ENCODE measurements at places on chromosomes 6 and 20. TPM values are rescaled to one million over a fixed set of nuclear protein-coding genes. Genes with fewer than 3 reads are reported as not detected.

GRCh38 chr6:2127484-2127911 lies 117.9 kb downstream of the GMDS start:
- peak; percentile 90 for DNase-seq

- no peak for DNase-seq
Measured at GRCh38 chr6:84625506-84625905, 138.9 kb downstream of the TBX18 start.

- peak; percentile 81 for DNase-seq
Measured at GRCh38 chr6:16338577-16339264, 100.3 kb downstream of the GMPR start.

Gene MMP24
- 0.85 TPM for total RNA-seq

Gene LST1
- total RNA-seq: 9.4 TPM

Gene ILRUN
- total RNA-seq: 104 TPM

Gene HEY2
- total RNA-seq: 2.1 TPM

DNA sequence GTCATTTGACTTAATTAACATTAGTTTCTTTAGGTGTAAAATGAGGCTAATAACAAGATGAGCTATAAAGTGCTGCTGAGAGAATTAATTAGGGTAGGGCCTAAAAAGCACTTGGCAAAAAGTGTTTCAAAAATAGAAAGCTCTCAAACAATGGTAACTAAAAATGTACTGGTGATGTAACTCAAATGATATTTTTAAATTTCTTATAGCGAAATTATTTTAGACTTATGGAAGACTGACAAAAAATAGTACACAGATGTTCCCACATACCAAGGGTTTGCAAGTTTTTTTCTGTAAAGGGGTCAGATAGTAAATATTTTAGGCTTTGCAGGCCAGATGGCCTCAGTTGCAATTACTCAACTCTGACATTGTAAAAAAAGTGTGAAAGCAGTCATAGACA lies 190.7 kb upstream of the UFL1 start:
- DNase-seq: no peak

GRCh38 chr6:28542440-28543296 lies 17.0 kb downstream of the GPX5 start:
- peak; percentile 52 for DNase-seq

- no peak for DNase-seq
Measured at GRCh38 chr20:23099791-23100719, 13.9 kb upstream of the CD93 start.

DNA sequence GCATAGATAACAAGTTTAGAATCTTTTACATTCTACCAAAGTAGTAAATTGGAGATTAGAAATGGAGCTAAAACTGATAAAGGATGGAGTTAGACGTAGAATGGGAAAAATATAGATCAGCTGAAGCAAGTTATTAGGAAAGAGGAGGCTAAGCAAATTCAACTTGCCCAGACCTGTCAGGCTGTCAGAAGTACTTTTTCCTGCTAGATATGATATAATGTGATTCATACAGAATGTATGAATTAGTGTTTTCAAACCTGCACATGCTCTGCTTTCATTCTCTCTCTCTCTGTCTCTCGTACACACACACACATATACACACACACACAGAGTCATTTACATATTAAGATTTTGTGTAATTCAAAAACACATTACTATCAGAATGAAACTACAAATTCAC lies 133.2 kb upstream of the HDGFL1 start:
- no peak for DNase-seq

GRCh38 chr6:87879132-87879861 lies 168.3 kb upstream of the SPACA1 start:
- DNase-seq: no peak

DNA sequence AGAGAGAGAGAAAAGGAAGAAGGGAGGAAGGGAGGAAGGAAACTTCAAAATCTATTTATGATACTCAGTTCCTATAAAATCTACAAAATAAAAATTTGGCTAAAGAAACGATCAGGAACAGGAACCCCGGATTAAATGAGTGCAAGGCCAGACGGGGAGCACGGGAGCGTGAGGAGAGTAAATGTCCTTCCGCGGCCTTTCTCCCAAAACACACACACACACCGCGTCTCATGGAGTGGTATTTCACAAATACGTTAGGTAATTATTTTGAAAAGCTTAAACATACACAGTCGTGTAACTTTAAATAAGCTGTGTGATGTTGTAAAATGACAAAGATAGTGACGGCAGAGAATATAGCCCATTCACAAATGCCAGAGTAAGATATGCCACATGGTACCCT lies 125.7 kb upstream of the AFDN start:
- no peak for DNase-seq

DNA sequence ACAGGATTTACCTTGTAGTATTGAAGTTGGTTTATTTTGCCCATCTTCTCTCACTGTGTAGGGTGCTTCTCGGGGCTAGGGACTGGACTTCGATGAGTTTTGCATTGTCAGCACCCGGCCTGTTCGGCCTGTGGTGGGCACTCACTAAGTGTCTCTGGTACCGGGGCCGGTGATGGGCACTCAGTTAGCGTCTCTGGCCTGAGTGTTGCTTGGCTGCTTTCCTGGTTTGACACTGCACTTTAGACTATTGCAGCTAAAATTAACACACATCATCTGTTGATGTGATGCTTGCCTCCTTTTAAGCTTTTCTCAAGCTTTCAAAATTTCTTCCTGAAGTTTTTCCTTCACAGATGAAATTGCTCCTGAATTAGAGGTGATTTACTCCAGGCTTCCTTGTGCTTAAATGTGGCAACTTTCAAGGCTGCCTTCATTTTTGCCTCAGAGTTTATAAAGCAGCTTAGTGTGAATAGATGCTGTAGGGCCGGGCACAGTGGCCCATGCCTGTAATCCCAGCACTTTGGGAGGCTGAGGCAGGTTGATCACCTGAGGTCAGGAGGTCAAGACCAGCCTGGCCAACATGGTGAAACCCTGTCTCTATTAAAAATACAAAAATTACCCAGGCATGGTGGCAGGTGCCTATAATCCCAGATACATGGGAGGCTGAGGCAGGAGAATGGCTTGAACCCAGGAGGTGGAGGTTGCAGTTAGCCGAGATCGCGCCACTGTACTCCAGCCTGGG lies 41.7 kb upstream of the TULP4 start:
- peak; percentile 40 for DNase-seq

GRCh38 chr6:85408039-85408438 lies 41.8 kb upstream of the NT5E start:
- DNase-seq: no peak

DNA sequence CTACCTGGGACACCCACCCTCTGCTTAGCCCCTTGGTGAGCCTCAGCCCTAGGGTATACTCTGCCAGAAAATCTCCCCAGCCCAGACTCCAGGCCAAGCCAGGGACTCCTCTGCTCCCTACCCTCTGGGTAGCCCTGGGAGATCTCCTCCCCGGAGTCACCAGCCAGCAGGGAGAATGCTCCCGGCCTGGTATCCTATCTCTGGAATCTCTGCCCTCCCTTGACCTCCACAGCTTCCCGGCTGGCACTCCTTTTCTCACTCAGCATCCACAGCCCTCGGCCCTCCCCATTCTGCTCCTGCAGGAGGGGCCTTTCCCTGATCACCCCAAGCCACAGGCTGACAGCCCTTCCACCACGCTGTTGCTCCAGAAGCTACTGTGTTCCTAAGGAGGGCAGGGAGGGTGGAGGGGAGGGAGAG lies 22.6 kb downstream of the NOL4L start:
- DNase-seq: no peak

DNA sequence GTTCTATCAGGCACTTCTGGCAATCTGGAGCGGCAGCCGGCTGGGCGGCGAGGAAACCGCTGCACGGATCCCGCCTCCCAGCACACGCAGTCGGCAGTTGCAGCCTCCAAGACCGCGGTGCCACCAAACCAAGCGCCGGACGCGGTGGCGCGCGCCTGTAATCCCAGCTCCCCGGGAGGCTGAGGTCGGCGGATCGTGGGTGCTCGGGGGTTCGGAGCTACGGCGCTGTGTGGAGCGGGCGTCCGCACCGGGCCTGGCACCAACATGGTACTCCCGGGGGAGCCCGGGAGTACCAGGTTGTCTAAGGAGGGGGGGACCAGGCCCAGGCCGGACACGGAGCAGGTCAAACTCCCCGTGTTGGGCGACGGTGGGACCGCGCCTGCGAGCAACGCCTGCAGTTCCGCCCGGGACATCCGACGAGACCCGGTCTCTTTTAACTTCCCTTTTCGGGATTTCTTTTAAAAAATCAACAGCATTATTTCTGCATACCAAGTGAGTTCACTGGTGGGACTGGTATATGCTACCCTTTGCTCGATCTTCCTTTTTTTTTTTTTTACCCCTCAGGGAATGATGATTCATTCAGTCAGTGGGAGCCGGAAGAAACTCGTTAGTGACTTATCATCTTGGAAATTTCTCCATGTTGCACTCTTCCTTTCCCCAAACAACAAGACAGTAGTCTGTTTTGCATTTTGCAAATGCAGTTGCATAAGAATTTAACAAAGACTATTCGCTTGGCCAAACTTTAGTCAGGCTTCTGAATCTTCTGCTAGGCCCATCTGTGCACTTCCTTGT lies 27.6 kb downstream of the ZNF311 start:
- peak; percentile 39 for DNase-seq

- DNase-seq: no peak
Measured at GRCh38 chr6:149990661-149991471, 27.1 kb downstream of the ULBP1 start.

GRCh38 chr20:20839771-20840170 lies 127.3 kb upstream of the RALGAPA2 start:
- no peak for DNase-seq

- DNase-seq: no peak
Measured at GRCh38 chr6:122709922-122710512, 69.5 kb upstream of the FABP7 start.

DNA sequence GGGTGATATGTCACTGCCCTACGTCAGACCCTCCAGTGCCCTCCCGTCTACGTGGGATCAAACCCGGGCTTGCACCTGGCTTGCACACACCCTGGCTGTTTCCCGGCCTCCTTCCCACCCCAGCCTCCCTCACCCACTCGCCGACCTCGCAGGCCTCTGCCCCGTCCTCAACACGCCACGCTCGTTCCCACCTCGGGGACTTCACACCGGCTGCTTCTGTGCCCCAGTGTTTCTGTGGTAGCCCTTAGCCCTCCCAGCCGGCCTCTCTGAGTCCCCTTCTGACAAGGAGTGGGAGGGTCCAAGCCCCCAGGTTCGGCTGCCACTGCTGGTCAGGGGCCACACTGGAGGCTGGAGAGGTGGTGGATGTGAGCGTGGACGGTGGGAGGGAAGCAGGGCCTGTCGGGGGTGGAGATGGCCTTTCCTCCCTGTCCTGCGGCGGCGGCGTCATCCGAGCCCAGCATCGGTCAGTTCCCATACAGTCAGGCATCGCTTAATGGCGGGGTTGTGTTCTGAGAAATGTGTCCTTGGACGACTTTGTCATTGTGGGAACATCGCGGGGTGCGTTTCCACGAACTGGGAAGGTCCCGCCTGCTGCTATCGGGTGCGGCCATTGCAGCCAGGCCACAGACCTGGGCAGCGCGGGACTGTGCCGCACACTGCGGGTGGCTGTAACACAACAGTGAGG lies 11.4 kb upstream of the KIF25 start:
- DNase-seq: no peak

Gene CD93
- total RNA-seq: 46.3 TPM

- DNase-seq: no peak
Measured at GRCh38 chr20:38353316-38353715, 7.0 kb downstream of the LBP start.

DNA sequence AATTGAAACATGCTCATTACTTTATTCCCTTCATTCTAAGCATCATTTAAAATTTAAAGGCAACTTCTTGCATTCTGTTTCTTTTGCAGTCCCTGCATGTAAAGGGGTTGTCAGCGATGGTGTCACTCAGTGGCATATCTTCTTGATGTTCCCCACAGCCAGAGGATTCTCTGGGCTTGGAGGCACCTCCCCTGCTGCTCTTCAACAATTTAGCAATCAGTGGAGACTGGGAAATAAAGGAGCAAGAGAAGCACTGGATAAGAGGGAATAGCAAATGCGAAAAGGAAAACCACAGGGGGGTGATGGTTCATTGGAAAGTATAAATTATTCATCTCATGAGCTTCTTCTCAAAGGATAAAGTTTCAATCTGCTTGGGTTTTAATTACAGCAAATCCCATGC lies 30.7 kb upstream of the MC3R start:
- DNase-seq: no peak

Gene TSBP1
- not detected for total RNA-seq

DNA sequence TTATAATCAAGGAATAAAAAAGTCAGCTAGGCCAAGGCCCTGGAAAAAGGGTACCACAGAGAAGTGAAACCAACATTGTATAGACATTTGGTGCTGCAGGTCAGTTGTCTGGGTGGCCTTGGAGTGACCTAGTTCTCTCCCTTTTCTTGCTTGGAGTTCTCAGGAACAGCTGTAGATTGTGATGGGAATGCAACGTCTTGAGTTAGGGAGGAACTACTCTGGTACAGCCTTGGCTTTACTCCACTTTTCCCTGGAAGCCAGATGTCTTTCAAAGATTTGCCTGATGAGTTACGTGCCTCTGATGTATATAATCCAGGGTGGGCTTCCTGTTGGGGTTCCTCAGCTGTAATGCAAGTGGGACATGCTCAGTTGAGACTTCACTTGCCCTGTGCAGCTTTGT lies 694.7 kb downstream of the HTR1B start:
- DNase-seq: no peak

- DNase-seq: no peak
Measured at GRCh38 chr6:31567531-31568370, 4.3 kb upstream of the LTA start.

GRCh38 chr6:73722318-73723060 lies 26.5 kb downstream of the CD109 start:
- DNase-seq: no peak

DNA sequence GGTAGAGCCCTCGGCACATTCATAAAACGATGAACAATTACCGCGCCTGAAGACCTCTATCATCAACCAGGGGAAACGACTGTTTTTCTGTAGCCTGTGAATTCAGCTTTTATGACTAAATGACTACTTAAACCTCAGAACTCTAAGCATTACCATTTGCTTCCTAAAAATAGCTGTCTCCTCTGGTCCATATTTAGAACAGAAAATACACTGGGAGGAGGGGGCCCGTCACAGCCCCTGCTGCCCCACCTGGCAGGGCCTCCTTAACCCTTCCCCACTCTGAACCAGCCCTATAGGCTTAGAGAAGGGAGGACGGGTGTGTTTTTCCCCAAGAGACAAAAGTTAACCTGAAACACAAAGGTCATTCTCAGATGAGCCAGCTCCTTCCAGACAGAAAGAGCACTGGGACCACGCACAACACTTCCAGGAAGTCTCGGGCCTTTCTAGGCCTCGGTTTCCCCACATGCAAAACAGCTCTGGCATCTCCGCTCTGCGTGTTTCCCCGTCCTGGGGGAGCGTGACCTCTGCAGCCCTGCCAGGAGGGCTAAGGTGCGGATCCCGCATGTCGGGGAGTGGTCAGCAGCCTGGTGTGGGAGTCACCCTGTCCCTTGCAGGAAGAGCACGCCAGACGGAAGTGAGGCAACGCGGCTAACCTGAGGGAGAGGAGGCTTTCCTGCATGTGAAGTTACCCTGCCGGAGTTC lies 193.9 kb downstream of the DLL1 start:
- DNase-seq: peak; percentile 11

Gene GJA10
- total RNA-seq: not detected

Gene MAS1
- not detected for total RNA-seq
